ENCODE measurements at places on chromosomes 5 and 9.

DNA sequence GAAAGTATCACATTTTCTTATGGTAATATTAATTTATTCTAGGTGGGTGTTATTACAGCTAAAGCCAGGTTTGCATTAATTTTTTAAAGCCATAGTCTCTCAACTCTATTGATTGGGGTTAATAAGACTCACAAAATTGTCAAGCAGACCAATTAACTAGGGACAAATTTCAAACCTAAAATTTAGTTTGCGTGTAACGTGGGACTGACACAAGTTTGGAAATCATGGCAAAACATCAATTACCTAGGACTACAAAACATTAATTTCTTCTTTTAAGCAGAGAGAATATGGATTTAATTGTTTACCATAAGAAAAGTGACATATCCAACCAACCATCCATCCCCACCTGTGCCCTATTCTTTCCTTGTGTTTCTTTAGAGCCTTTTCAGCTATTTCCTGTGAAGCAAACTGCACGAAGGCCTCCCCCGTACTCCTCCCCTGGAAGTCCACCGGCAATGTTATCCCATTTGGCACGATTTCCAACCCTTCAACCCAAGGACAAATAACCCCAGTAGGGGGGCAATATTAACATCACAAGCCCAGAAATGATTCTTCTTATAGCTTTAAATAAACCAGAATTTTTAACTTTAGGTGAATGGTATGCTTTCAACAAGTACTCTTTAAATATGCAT, 4.4 kb downstream of the HNRNPH1 start:
- DNase-seq = no peak

DNA sequence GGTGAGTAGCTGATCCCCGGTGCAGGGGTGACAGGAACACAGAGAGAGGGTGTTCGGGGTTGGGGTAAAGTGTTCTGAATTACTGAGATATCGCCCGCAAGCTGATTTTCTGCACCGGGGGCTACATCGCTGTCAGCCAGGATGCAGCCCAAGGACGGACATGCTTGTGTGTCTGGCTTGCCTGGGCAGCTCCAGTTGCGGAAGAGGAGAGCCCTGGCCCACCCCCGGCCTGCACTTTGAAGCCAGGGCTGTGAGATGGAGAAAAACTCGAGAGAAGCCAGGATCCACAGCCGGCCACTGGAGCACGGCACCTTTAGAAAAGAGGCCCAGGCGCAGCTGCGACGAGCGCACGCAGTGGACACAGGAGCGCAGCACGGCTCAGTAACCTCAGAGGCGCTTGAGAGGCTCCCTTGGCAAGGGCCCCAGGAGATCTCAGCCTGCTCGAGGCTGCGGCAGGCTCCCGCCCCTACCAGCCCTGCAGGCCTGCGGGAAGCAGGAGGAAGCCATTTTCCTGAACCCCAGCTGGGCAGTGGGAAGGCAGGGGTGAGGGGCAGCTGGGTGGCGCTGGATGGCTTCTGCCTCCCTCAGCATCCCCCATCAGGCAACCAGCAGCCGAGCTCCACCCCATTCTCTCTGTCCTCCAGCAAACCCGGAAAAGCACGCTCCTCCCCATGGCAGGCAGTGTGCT, 59.2 kb downstream of the C9orf50 start:
- DNase-seq = no peak

GRCh38 chr5:103620851-103621547, 58.4 kb upstream of the NUDT12 start:
- DNase-seq = no peak

GRCh38 chr5:148774313-148774712, 52.1 kb upstream of the ADRB2 start:
- DNase-seq = no peak

- no peak for DNase-seq
Observed at GRCh38 chr5:97835112-97835511, 652.1 kb upstream of the RIOK2 start.

- DNase-seq = no peak
Observed at GRCh38 chr5:168976311-168976970, 324.5 kb downstream of the SLIT3 start.
